ENCODE measurements at places on chromosomes 1 and 21.
A peak's percentile ranks its signal among the peaks of the same experiment; 100 is the strongest.

- no peak for DNase-seq
Observed at GRCh38 chr1:159935719-159936272, 9.6 kb downstream of the IGSF9 start.

- no peak for DNase-seq
Observed at GRCh38 chr1:12434686-12435085, 183.3 kb downstream of the DHRS3 start.

GRCh38 chr21:38323721-38324531 lies 67.1 kb downstream of the KCNJ15 start:
- no peak for DNase-seq

DNA sequence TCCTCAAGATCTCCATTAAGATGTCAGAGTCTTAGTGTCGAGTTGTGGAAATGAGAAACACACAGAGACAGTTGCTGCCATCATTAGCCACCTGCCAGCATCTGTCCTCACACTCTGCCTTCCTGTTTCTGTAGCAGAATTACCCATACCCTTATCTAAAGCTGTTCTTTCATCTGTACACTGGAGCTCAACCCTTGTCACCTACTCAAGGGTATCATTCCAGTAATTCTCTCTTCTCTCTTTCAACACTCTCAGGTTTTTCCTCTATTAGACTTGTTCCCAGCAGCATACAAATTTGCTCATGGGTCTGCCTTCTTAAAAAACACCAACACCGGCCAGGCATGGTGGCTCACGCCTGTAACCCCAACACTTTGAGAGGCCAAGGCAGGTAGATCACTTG lies 27.4 kb upstream of the RNF2 start:
- no peak for DNase-seq

DNA sequence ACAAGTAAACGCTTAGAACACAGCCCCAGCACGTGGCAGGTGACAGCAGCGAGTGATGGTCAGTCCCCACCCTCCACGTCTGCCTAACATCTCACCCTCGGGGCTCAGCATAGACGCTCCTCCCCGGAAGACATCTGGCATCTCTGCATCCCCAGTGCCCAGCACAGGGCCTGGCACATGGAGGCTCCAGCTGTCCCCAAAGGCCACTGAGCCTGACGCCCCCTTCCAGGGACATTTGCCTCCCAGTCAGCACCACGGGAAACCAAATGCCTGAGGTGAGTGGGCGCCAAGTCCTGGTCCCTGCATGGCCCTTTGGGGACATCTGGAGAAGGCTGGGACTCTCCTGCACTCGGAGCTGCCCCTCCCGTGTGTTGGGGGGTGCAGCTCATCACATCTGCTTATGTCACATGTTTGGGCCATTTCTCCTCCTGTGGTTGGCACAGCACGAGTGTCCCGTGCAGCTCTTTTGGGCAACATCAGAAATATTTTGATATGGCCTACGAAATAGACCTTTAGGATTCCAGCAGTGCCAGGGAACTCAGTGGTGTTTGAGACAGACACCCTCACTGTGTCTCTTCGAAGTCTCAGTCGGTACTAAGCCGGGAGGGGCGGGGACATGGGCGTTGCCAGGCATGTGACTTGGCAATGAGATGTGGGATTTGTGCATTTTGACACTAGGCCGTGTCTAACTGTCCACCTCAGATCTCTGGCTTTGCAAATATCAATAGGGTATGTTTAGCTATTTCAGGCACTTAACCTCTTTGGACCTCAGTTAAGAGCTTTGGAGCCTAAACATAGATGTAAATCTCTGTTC lies 315.0 kb downstream of the PTPRU start:
- DNase-seq = no peak

- DNase-seq = no peak
Observed at GRCh38 chr1:228209657-228210056, 1.8 kb downstream of the OBSCN start.

DNA sequence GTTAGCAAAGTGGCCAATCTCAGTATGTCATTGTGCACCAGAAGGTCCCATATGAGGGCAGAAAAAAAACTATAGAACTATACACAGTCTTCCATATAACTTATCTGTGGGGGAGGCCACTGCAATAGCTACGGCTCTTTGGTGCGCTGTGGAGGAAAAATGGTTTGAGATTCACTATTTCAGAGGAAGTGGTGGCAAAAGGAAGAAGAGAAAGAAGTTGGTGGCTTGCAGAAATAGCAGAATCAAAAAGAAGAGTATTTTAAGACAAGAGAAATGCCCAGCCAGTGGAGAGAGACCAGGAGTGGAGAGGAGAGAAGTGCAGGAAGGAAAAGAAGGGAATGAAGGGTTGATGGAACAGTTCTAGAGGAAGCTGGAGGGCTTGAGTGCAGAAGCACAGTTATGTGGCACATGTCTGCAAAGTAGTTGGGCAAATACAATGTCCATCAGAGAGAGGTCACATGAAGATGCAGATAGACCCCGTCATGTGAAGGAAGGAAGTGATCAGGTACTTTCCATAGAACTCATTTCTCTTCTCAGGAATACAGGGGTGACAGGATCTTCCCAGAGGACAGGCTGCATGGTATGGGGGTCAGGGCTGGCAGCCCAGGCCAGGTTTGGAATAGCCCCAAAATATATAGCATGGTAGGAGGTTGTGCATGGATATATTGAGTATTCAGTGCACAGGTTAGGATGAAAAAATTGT lies 64.6 kb downstream of the RUNX1 start:
- DNase-seq = no peak

DNA sequence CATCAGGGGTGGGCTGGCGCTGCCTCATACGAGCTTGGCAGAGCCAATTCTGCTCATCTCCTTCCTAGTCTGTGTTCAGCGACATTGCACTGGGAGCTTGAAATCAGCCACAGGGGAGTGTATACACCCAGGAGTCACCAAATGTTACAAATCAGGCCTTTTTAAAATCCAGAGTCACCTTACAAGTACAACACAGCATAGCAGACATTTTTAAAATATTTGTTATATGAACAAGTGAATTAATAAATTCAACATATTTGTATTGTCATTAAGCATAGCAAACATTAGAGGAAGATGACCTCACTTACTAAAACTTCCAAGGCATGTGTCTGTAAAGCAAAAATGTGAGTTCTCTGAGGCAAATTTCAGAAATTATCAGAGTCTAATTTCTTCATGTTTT lies 210.0 kb downstream of the HLX start:
- no peak for DNase-seq

- DNase-seq = no peak
Observed at GRCh38 chr21:44887126-44887806, 13.8 kb upstream of the PTTG1IP start.

GRCh38 chr1:205171369-205171768 lies 40.1 kb downstream of the DSTYK start:
- no peak for DNase-seq

GRCh38 chr1:154866257-154867063 lies 3.6 kb downstream of the KCNN3 start:
- DNase-seq = no peak

GRCh38 chr1:244144053-244144452 lies 93.0 kb downstream of the ZBTB18 start:
- DNase-seq = no peak

GRCh38 chr21:17745086-17745485 lies 74.1 kb downstream of the C21orf91 start:
- DNase-seq = peak; percentile 35

DNA sequence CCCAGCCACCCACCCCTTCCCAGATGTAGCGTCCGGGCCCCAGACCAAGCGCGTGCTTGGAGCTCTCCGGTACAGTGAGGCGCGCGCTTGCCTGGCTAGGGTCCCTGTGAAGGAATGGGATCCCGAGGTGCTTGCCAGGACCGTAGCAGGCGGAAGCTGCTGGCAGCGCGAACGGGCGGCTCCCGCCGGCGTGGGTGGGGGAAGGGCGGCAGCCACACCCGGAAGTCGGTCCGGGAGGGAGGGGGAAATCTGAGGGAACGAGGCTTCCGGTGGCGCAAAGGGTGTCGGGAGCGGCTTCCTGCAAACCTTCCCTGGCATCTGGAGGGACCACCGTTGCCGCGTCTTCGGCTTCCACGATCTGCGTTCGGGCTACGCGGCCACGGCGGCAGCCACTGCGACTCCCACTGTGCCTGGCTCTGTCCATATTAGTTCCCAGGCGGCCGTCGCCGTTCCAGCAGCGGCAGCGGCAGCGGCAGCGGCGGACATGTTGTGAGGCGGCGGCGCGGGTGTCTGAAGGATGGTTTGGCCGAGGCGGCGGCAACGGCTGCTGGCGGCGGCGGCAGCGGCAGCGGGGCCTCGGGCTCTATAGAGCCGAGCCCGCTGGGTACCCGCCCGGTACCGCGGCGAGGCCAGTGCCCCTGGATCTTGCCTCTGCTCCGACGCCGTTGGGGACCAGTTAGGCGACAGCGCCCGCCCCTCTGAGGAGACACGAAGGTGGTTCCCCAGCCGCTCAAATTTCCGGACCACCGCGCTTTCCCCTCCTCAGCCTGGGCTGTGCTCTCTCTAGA lies at the start of gene DR1:
TSS of gene DR1 (plus strand) at position 275 of the 788 bp plus-strand sequence. CDS start 739 bp downstream, outside the sequence.
- peak; percentile 93 for DNase-seq

DNA sequence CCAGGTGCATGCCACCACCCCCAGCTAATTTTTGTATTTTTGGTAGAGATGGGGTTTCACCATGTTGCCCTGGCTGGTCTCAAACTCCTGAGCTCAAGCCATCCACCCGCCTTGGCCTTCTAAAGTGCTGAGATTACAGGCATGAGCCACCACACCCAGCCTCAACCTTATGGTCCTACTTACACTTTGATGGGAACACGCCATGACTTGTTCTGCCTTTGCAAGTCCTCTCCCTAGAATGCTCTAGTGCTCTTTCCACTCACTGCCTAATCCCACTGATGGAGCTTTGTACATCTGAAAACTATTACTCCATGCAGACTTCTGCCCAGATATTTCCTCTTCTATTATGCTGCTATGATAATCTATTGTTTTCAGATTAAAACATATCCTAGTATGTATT lies 174.3 kb downstream of the DAB1 start:
- DNase-seq = no peak

Measured in Caco-2 (cell line).